Anterior cingulate cortex (tissue), 58 donors: ENCODE measurements at places on chromosomes 3 and 15.
A peak's percentile ranks its signal among the peaks of the same experiment; 100 is the strongest.

GRCh38 chr3:71262364-71263265 lies 320.9 kb downstream of the FOXP1 start:
- DNase-seq = no peak

DNA sequence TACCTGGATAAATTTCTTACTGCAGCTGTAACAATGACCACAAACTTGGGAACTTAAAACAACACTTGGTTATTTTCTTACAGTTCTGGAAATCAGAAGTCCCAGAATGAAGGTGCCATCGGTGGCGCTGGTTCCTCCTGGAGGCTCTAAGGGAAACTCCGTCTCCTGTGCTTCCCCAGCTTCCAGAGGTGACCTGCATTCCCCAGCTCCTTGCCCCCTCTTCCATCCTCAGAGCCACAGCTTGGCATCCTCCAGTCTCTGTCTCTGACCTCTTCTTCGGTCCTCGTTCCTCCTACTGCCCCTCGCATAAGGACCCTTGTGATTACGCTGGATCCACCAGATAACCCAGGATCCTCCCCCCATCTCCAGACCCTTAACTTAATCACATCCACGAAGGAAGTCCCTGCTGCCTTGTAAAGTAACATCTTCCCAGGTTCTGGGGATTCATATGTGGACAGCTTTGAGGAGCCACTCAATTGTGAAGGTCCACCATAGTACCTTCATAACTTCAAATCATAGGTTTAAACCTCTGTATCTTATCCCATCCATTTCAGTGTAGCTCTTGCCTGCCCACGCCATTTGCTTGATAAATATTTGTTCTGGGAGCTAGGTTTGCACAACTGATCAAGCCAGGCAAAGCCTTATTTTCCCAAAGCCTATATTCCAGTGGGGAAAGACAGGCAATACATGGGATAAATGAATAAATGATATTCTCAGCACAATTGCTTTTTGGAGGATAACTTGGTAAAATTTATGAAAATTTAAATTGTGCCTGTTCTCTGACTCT lies 34.8 kb downstream of the KLF15 start:
- DNase-seq = no peak

GRCh38 chr15:77013776-77014131 lies 18.8 kb downstream of the PSTPIP1 start:
- no peak for DNase-seq

DNA sequence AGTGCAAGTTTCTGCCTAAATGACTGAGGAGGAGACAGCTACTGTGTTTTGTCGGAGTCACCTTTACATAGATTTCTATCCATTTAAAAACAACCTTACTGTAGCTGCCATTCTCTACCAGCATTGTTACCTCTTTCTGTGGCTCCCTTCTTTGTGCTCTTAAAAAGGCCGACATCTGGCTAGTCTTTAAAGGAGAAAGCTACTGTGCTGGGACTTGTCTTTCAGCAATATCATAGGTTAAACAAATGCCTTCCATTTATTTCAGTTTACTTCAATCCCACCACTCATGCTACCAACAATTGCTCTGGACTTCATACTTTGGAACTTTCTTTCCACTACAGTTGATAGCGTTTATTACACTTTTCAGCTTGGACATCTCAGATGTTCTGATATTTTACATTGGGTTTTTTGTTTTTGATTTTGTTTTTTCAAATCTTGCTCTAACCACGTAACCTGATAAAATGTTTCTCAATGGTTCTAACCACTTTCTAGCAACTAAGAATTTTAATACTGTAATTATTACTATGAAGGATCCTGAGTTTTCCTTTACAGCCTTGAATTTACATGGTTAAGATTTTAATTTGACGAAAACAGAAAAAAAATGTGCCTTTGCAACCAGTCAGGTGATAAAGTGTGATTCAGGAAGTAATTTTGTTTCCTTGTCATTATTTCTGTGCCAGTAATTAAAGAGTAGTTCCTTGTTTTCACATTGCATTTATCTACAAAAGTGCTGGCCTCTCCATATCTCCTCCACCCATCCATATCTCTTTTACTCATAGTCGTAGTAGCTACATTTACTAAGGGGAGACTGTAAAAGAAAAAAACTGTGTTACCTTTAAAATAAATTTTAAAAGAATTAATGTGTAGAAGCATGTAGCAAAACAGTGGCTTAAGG lies 1.3 kb upstream of the CBLB start:
- DNase-seq = no peak

- peak; percentile 10 for DNase-seq
Measured at GRCh38 chr15:89828281-89829145, 13.9 kb upstream of the ANPEP start.

GRCh38 chr15:47857776-47858167 lies 140.5 kb downstream of the SEMA6D start:
- no peak for DNase-seq

- DNase-seq = no peak
Measured at GRCh38 chr3:32531010-32531647, 28.5 kb upstream of the CMTM6 start.

DNA sequence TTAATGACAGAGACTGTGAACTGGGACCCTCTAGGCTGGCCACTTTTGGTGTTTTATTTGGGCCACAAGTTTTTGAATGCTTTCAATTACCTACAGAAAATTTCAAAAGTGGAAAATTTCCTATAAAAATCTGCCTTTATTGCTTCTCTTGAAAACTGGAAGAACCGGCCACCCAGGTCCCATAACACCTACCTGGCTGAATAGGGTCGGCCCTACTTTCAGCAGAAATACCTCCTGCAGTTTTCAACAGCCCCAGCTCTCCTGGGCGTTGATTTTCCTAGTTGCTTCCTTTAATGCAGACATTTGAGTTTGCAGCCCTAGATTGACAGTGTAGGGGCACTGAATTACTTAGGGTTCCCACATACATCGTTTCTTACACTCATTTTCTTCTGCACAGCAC lies 719 bp upstream of the SRPRB start:
- DNase-seq = no peak
